ENCODE measurements at places on chromosomes 4 and X. TPM values are rescaled to one million over a fixed set of nuclear protein-coding genes. Genes with fewer than 3 reads are reported as not detected.

The ASB12 gene
- total RNA-seq, result 0.25 TPM

The SPATA18 gene
- total RNA-seq, result 1.2 TPM

The HPGD gene
- total RNA-seq, result 3.0 TPM

The DKK2 gene
- total RNA-seq, result 2.7 TPM

The NWD2 gene
- total RNA-seq, result 29.0 TPM

The BTK gene
- total RNA-seq, result 0.49 TPM

The TMPRSS11A gene
- not detected for total RNA-seq

The GPM6B gene
- 323 TPM for total RNA-seq

Data from temporal lobe (tissue), 4 donors.